NB4 (cell line): ENCODE measurements at places on chromosomes 3 and 15.
A peak's percentile ranks its signal among the peaks of the same experiment; 100 is the strongest.

- peak; percentile 2 for DNase-seq
Observed at GRCh38 chr3:154324919-154325318, 632 bp upstream of the DHX36 start.

GRCh38 chr3:20573175-20573574 lies 387.2 kb upstream of the SGO1 start:
- DNase-seq, result no peak

DNA sequence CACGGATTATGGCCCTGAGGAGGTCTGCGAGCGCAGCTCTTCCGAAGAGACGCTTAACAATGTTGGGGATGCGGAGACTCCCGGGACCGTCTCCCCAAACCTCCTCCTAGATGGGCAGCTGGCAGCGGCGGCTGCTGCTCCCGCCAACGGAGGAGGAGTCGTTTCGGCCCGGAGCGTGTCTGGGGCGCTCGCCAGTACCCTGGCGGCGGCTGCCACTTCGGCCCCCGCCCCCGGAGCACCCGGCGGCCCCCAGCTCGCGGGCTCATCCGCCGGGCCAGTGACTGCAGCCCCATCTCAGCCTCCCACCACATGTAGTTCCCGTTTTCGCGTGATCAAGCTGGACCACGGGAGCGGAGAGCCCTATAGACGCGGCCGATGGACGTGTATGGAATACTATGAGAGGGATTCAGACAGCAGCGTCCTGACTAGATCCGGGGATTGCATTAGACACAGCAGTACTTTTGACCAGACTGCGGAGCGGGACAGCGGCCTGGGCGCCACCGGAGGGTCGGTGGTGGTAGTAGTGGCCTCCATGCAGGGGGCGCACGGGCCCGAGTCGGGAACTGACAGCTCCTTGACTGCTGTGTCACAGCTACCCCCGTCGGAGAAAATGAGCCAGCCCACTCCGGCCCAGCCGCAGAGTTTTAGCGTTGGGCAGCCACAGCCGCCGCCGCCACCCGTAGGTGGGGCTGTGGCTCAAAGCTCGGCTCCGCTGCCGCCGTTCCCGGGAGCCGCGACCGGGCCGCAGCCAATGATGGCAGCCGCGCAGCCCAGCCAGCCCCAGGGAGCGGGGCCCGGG lies 1.6 kb downstream of the TSC22D2 start:
- peak; percentile 87 for DNase-seq

GRCh38 chr15:96887730-96888129 lies 557.2 kb downstream of the NR2F2 start:
- DNase-seq, result peak; percentile 46

- DNase-seq, result no peak
Observed at GRCh38 chr15:66006986-66007385, 137.7 kb downstream of the RAB11A start.

- no peak for DNase-seq
Observed at GRCh38 chr3:16392065-16392464, 121.4 kb downstream of the RFTN1 start.

- peak; percentile 82 for DNase-seq
Observed at GRCh38 chr3:18444595-18445400, 19.7 kb upstream of the SATB1 start.

GRCh38 chr15:46293550-46293949 lies 658.7 kb downstream of the SQOR start:
- DNase-seq, result no peak

- no peak for DNase-seq
Observed at GRCh38 chr15:58886921-58887320, 46.6 kb downstream of the SLTM start.

DNA sequence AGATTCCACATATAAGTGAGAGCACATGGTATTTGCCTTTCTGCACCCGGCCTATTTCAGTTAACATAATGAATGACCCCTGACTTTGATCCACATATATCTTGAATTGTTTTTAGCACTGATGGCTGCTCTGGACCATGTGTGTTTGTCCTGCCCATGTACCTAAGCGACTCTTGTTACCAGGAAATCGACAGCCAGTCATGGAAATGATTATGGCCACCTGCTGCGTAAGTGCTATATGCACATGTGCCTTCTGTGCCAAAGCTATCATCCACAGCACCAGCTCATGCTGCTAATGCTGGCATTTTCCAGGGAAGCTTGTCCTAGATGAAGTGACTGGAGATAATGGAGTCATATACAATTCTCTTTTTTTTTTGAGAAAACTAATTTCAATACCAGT lies 103.7 kb downstream of the PEX5L start:
- no peak for DNase-seq

DNA sequence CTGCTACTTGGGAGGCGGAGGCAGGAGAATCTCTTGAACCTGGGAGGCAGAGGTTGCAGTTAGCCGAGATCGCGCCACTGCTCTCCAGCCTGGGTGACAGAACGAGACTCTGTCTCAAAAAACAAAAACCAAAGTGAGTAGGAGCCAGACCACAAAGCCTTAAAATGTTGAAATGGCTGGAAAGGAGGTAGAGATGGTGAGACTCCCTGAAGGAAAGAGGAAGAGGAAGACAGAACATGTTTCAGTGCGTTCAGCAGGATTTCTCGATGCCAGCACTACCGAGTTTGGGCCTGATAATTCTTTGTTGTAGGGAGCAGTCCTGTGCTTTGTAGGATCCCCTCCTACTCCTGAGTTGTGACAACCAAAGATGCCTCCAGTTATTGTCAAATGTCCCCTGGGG lies 189.9 kb downstream of the AKAP13 start:
- DNase-seq, result no peak

DNA sequence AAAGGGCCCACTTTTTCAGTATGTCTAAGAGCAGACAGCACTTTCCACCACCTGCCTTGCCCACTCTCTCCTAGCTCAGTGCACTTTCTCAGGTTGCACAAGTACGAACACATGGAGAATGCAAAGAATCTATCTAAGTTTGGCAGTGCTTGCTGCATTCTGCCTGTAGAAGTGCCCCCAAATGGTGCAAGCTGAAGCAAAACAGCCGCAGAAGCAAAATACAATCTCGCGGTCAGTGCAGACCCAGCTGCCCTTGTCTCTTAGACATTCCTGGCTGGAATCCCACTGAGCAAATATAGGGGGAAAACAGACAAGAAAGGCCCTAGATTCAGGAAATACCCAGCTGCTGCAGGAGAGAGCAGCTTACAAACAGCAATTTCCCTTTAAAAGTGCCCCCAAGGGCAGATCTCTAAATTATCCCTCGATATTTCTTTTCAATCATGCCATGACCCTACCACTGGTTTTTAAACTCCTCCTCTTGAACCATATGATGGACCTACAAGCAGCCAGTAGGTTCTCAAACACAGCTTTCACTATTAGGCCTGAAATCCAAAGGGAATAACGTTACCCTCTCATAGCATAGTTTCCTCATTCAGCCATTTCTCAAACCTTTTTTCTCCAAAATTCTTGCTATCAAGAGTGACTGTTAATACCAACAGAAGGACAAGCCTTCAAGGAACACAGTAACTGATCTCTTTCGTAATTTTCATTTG lies 67.0 kb downstream of the TNIK start:
- no peak for DNase-seq

DNA sequence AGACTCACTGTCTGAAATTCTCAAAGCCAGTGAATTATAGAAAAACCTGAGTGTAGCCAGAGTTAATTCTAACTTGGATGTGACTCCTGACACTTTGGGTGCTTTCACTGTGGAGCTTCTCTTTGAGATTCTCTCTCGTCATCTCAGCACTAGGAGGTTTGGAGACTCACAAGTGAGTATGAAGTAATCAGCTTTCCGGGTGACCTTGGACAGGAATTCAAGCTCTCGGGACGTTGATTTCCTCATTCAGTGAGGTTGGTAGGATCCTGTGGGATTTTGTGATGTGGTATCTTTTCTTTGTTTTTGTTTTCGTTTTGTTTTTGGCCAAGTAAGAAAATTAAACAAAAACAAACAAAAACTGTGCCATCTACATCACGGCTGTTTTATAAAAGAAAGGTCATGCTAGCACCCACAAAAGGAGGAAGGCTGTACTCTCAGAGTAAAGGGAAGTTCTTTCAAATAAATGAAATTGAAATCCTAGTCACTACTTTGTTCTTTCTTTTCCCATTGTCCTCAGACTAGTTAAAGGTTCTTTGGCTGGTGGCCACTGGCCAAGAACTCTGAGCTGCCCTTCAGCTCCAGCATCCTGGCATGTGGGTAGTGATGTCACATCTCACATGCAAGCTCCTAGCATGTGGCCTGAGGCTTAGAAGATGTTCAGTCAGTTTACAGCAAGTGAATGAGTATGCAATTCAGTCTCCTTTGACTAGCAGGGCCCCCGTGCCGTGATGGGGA lies 263.3 kb upstream of the TPM1 start:
- no peak for DNase-seq

- no peak for DNase-seq
Observed at GRCh38 chr15:67049351-67050044, 15.9 kb upstream of the SMAD3 start.

DNA sequence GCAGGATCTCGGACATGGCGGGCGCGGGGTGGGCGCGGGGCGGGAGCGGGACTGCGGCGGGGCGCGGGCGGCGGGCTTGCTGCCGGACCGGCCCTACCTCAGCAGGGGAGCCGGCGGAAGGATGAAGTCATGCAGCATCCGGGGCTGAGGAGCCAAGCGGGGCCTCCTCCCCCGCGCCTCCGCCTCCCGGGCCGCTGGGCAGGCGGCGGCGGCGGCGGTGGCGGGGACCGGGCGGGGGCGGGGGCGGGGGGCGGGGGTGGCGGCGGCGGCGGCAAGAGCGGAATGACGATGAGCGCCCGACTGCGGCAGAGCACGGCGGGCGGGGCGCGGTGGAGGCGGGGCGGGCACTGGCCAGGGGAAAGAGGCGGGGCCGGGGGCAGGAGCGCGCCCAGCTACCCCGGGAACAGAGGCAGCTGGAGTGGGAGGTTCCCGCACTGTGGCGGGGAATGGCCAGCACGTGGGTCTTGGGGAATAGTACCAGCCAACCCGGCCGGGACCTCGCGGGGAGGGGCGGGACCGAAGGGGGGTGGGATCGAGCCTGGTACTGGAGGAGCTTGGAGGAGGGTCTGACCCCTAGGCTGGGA lies at the start of gene CAMK2N2:
CAMK2N2 (minus strand) TSS at position 284 of the 584 bp plus-strand sequence; CDS start at position 16, 268 bp downstream.
- peak; percentile 69 for DNase-seq

DNA sequence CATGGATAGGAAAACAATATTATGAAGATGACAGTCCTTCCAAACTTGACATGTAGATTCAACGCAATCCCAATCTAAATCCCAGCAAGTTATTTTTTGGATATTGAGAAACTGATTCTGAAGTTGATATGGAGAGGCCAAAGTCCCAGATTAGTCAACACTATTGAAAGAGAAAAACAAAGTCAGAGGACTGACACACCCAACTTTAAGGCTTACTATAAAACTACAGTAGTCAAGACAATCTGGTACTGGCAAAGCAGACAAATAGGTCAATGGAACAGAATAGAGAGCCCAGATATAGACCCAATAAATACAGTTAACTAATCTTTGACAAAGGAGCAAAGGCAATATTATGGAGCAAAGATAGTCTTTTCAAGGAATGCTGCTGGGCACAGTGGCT lies 119.2 kb upstream of the ASB14 start:
- no peak for DNase-seq

DNA sequence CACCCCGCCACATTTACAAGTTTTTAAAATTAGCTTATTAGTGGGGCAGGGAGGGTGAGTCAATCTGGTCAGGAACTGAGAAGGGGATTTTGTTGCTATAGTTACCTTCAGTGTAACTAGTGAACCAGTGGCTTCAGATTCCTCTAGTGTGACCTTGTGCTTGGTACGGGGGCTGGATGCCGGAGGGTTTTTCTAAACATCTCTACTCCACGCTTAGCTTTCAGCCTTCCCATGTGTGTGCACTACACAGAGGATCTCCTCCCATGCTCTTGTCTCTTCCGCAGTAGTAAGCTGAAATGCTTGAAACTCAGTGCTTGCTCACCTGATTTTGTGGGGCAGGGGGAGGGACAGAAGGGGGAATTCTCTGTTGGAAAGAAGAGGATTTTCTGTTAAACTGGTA lies 67.9 kb upstream of the AKAP13 start:
- DNase-seq, result peak; percentile 42

GRCh38 chr15:48225771-48226170 lies 19.7 kb downstream of the SLC12A1 start:
- DNase-seq, result no peak

DNA sequence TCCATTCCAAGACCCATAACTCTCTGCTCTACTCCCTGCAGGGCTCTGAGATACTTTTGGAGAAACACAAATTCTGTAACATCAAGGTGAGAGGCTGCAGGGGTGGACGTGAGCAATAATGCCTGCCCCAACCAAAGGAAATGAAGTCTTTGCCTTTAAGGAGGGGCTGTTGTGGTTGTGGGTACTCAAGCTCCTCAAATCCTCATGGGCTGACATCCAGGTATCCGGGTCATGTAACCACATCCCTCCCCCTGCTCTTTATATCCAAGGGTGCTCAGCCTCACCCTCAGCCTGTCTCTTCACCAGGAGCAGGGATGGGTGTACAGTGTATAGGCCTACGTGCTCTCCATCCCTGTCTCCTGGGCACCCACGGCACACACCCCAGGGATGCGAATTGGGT lies 32.3 kb downstream of the NOX5 start:
- DNase-seq, result no peak
